PC-9 (cell line): ENCODE measurements at places on chromosomes 5 and 9. TPM values are rescaled to one million over a fixed set of nuclear protein-coding genes. Genes with fewer than 3 reads are reported as not detected.

SURF4 gene
- 199 and 233 TPM in 2 replicates for total RNA-seq

CDC14B gene
- total RNA-seq, result 43.3 and 47.2 TPM in 2 replicates

NOTCH1 gene
- total RNA-seq, result 39.2 and 51.4 TPM in 2 replicates

GDNF gene
- 0.38 and 0.85 TPM in 2 replicates for total RNA-seq

LRRC19 gene
- total RNA-seq, result not detected in 2 replicates

CCDC171 gene
- 2.4 and 2.5 TPM in 2 replicates for total RNA-seq

CNOT6 gene
- total RNA-seq, result 43.8 and 48.8 TPM in 2 replicates

DNA sequence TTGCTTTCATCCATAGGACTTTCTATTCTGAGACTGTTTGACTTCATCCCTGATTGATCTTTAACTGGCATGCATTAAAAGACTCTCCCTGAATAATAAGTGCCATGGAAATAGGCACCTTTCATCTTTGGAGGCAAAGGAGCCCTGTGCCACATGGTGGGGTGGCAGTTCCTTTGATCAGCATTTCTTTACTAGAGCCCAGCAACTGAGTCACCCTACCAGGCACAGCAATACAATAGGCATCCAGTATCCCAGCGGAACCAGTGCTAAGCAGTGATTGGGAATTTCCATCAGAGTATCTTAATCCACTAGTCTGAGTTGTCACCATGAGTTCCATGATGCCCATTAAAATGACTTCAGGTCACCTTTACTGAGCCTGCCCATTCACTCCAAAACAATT lies 476.1 kb upstream of the MPDZ start:
- no peaks in the 10 kb centered on the region for H3K36me3 ChIP-seq
- no peaks in the 10 kb centered on the region for H3K4me1 ChIP-seq
- no peak overlapping the region for H3K4me3 ChIP-seq
- H3K27ac ChIP-seq, result no peak overlapping the region

DNA sequence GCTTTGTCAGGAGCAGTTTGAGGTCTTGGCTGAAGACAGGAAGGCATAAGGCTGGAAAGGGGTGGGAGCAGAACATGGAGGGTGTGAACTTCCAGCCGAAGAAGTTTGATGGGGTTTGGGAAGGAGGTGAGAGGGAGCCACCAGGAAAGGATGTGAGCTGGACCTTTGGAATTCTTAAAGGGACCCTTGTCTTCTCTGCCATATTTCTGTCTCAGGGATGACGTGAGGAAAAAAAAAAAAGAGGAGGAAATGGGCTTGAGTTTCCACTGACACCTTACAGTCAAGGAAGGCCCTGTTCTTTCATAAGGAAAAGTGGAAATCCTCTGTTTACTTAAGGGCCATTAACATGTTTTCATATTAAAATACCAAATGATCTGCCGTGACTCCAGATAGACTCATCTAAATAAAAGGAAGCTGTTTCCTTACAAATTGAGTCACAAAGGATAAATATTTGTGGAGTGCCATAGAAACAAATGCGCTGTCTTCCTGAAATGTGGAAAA lies 132.1 kb downstream of the PALM2AKAP2 start:
- H3K27ac ChIP-seq, result peak overlapping the region; percentile 62
- DNase-seq, result peak; percentile 62
- H3K27me3 ChIP-seq, result no peaks in the 10 kb centered on the region
- no peaks in the 10 kb centered on the region for H3K36me3 ChIP-seq
- H3K4me3 ChIP-seq, result no peak overlapping the region
- peaks cover 28% of the 10 kb centered on the region for H3K4me1 ChIP-seq

DNA sequence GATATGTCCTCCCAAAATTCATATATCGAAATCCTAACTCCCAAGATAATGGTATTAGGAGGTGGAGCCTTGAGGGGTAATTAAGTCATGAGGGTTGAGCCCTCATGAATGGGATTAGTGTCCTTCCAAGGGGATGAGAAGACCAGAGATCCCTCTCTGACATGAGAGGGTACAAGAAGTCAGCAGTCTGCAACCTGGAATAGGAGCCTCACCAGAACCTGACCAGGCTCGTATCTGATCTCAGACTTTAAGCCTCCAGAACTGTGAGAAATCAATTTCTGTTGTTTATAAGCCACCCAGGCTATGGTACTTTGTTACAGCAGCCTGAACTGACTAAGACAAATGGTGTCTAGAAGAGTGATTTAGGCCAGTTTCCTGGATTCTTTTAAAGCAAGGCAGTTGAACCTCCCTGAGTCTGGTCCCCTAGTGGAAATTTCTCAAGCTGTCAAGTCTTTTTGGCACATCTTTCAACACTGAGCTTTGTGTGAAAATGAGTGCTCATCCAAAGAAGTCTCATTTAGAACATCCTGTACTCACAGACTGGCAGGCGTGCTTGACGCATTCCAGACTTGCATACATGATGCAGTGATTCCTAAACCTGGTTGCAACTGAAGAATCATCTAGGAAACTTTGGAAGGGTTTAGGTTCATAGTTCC lies 254.8 kb upstream of the PPP1R2B start:
- no peaks in the 10 kb centered on the region for H3K36me3 ChIP-seq
- no peaks in the 10 kb centered on the region for H3K4me1 ChIP-seq
- H3K4me3 ChIP-seq, result no peak overlapping the region
- H3K27ac ChIP-seq, result no peak overlapping the region
- no peak for DNase-seq

GRCh38 chr5:148939676-148940075 lies 113.3 kb downstream of the ADRB2 start:
- peak overlapping the region; percentile 54 for H3K27ac ChIP-seq
- H3K4me1 ChIP-seq, result peaks cover 16% of the 10 kb centered on the region
- no peaks in the 10 kb centered on the region for H3K27me3 ChIP-seq
- no peaks in the 10 kb centered on the region for H3K36me3 ChIP-seq
- no peak overlapping the region for H3K4me3 ChIP-seq
- DNase-seq, result peak; percentile 93

GRCh38 chr9:128600099-128600498 lies 47.7 kb downstream of the SPTAN1 start:
- no peak for DNase-seq
- H3K4me3 ChIP-seq, result no peak overlapping the region
- no peaks in the 10 kb centered on the region for H3K27me3 ChIP-seq
- no peak overlapping the region for H3K27ac ChIP-seq

- H3K27ac ChIP-seq, result no peak overlapping the region
- no peaks in the 10 kb centered on the region for H3K36me3 ChIP-seq
- no peaks in the 10 kb centered on the region for H3K27me3 ChIP-seq
- DNase-seq, result no peak
- H3K4me1 ChIP-seq, result peaks cover 7% of the 10 kb centered on the region
- no peak overlapping the region for H3K4me3 ChIP-seq
Measured at GRCh38 chr9:137402746-137403145, 20.2 kb downstream of the EXD3 start.

DNA sequence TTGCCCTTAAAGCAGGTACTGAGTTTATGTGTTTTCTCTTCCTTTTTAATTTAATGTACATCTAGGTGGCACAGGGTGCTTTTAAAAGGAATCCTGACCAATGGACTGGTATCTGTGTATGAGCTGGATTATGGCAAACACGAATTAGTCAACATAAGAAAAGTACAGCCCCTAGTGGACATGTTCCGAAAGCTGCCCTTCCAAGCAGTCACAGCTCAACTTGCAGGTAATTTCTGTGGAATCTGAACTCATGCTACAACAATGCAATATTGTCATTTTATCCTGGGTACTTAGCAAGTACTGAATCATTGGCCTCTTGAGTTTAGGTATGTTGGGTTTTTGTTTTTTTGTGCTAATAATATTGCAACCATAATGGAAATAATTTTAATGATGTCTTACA lies 14.4 kb upstream of the TMOD1 start:
- H3K27me3 ChIP-seq, result no peaks in the 10 kb centered on the region
- no peak overlapping the region for H3K4me3 ChIP-seq
- no peak overlapping the region for H3K27ac ChIP-seq
- H3K4me1 ChIP-seq, result no peaks in the 10 kb centered on the region

GRCh38 chr5:135839566-135839965 lies 5.1 kb downstream of the SLC25A48 start:
- H3K27ac ChIP-seq, result no peak overlapping the region
- no peak for DNase-seq
- no peaks in the 10 kb centered on the region for H3K36me3 ChIP-seq
- no peaks in the 10 kb centered on the region; the same call in 1 of the 2 replicates for H3K4me1 ChIP-seq

DNA sequence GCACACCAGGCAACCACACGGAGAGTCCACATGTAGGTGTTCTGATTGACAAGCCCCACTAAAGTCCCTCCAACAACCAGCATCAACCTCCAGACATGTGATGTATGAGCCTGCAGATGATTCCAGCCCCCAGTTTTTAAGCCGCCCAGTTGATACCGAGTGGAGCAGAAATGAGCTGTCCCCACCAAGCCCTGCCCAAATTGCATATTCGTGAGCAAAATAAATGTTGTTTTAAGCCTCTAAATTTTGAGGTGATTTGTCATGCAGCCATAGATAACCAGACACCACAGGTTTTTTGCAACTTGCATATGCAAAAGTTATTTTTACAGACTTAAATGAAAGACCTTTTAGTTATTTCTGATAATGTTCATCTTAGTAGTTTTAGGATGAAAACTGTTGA lies 187.7 kb downstream of the PIK3R1 start:
- no peak overlapping the region for H3K27ac ChIP-seq
- no peaks in the 10 kb centered on the region for H3K27me3 ChIP-seq
- no peak overlapping the region for H3K4me3 ChIP-seq
- H3K36me3 ChIP-seq, result no peaks in the 10 kb centered on the region

DNA sequence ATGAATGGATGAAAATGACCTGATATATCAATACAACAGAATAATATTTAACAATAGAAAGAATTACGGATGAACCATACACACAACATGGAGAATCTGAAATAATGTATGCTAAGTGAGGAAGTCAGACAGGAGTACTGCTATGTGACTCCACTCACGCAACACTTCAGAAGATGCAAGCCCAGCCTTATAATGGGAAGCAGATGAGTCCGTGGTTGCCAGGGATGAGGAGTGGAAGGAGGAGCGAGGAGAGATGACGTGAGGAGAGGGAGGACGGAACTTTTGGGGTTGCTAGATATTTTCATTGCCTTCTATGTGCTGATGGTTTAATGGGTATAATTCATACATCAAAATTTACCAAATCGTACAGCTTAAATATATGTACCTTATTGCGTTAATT lies 55.4 kb upstream of the ERCC6L2 start:
- H3K36me3 ChIP-seq, result no peaks in the 10 kb centered on the region
- no peak overlapping the region for H3K27ac ChIP-seq
- H3K27me3 ChIP-seq, result no peaks in the 10 kb centered on the region
- H3K4me3 ChIP-seq, result no peak overlapping the region
